NCI-H226 (cell line): ENCODE measurements at places on chromosomes 4 and X.

GRCh38 chr4:132334081-132334480, 815.0 kb upstream of the PCDH10 start:
- DNase-seq, result peak; percentile 50

DNA sequence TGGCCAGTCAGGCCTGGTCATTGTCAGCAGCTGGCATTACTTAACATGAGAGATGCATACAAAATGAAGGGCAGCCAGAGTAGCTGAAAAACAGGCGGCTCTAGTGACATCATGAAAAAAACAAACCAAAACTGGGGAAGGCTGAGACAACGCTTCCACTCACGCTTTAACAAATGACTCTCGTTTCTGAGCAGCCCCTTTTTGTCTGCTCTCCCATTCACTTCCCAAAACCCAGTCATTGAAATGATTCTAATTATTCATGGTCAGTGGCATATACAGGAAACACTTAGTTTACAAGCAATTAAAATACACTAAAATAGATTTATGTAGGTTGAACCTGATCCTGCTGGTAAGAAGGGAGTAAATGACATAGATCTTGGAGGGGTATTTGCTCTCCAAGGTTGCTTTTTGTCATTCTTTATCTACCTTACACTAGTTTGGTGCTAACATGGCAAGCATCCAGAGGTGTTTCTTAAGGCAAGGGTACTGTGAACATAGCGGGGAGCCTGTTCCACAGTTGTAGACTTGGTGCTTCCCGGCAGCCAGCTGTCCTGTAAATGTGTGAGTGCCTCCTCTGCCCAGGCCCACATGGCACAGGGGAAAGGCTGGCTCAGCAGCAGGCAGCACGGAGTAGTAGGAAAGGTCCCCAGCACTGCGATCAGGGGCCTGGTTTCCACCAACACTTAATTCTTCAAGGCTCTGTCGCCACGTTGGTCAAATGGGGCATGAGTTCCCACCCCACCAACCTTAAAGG, 61.2 kb upstream of the CITED1 start:
- no peak for DNase-seq

GRCh38 chr4:174120446-174121295, 162.8 kb downstream of the FBXO8 start:
- peak; percentile 35 for DNase-seq

DNA sequence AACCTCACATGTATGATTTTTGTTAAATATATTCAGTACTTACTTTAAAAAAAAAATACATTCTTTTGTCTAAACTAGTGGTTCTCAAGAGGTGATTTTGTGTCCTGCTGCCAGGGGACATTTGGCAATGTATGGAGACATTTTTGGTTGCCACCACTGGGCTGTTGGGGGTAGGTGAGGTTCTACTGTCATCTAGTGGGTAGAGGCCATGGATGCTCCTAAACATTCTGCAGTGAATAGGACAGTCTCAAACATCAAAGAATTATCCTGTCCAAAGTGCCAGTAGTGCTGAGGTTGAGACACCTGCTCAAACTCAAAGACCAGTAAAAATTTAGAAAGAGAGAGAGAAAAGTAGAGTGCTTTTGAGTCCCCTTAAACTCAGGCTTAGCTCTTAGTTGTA, 32.9 kb upstream of the PGM2 start:
- no peak for DNase-seq

- DNase-seq, result no peak
Observed at GRCh38 chrX:40987413-40987812, 97.8 kb upstream of the USP9X start.

GRCh38 chr4:107213880-107214279, 177.8 kb upstream of the DKK2 start:
- peak; percentile 46 for DNase-seq

DNA sequence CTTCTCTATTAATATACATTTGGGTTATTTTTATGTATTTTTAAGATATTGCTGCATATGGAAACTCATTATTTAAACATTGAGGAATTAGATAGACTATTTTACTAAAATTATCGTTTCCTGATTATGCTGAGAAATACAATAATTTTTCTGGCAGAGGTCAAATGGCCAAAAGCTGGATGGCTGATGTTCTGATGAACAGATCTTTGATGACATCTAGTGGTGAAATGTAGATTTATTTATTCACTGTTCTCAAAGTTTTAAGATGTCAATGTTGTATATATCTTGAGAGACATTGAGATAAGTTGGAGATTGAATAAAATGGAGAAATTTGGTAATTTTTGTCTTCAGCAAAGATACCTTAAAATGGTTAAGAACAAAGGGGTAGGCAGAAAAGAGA, 96.2 kb downstream of the UGT8 start:
- no peak for DNase-seq

GRCh38 chr4:185508181-185508580, 27.1 kb downstream of the PDLIM3 start:
- DNase-seq, result no peak

DNA sequence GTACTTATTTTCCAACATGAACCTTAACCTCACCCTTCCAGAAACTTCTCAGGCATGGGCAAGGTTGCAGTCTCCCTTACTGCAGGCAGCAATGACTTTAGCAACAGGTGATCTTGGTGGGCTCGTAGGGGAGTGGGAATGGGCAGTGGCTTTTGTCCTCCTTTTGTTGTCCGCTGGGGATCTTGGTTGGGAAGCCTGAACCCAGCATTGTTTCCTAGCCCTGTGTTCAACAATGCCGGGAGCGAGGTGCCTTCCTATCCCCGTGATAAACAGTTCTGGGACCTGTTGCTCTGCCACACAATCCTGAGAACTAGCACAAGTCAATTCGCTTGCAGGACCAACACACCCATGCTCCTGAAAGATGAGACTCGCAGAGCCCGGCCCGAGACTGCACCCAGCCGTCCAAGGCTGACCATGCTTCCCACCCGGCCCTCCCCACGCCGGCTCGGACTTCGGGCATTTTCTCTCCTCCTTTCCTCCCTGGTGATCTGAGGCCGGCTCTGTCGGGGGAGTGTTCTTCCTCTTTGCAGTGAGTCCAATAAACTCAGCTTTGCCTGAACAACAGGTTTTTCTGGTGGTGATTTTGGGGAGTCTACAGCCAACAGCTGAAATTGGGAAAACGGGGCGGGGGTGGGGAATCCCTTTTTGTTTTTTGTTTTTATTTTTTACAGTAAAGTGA, 20.2 kb downstream of the IRAK1 start:
- DNase-seq, result no peak

GRCh38 chrX:148813967-148814366, 313.6 kb downstream of the AFF2 start:
- no peak for DNase-seq

DNA sequence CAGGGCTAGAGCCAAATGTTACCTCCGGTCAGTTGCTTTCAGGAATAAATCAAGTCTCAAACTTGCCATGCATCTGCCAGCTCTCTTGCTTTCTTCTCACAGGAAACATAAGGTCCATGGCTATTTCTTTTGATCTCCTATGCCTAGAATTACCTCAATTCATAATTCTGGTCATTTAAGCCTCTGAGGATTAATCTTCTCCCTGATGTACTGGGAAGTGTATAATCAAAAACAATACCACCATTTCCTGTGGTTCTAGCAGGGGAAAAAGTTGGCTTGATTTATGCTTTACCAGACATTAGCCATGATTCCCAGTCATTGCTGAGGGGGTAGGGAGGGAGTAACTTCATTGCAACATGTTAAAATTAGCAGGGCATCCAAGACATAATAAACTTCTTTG, 268.7 kb upstream of the EMCN start:
- no peak for DNase-seq

GRCh38 chr4:14083150-14083549, 455.6 kb upstream of the BOD1L1 start:
- no peak for DNase-seq

GRCh38 chr4:56055027-56055977, 106.6 kb downstream of the CEP135 start:
- DNase-seq, result no peak

GRCh38 chr4:48340276-48340964, 909 bp upstream of the SLAIN2 start:
- DNase-seq, result peak; percentile 37

DNA sequence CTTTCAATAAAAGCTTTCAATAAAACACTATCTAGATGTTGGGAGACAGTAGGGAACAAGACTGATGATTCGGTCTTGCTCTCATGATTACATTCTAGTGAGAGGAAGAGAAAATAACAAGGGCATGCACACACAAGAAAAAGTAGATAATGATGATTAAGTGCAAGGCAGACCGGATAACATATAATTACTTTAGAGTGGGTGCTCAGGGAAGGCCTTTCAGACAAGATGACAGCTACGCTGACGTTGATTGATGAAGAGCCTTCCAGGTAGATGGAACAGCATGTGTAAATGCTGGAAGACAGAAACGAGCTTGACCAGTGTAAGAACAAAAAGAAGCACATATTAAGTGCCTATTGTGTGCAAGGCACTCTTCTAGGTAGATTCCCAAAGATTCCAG, 43.4 kb downstream of the TXK start:
- DNase-seq, result no peak

DNA sequence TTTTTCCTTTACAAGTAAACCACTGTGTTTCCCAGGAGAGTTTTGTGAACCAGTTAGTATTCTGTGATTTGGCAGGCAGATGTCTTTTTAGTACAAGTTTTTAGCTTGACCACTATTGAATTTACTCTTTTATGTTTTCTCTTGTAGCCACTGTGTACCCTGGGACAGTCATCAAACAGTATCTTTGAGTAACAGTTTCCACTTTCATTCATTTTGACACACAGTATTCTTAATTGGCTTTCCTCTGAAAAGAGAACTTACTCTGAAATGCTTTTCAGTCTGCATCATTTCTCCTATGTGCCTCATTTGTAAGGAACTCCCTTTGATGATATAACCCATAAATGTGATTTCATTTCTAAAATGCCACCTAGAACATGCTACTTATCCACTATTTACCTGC, 476.5 kb downstream of the PDGFC start:
- no peak for DNase-seq

DNA sequence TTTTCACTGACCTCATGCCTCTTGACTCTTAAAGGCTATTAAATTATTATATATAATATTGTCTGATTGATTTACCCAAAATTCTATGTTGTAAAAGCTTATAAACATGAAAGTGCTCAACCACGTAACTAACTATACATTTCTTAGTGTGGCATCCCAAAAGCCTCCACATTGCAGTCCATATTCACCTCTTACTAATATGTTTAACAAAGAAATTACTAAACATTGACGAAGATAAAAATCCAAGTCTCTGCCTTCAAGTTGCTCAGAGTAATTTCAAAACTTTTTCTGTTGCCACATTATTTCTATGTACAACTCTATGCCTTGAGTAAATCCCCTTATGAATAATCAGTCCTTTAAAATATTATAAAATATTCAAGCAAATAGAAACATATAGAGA, 14.4 kb downstream of the DDIT4L start:
- no peak for DNase-seq

DNA sequence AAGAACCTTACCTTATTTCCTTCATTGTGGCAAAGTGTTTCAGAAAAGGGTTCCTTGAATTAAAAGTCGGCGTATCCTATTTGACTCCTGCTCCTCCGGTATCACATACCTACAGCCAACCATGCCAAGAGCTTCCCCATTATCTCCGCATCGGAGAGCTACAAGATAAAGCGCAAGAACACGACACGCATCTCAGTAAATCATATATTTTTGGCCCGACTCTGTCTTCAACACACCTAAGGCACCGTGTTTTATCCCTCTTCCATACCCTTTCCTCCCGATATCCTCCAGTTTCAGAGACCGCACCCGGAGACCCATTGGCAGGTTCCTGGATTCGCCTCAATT, 497 bp upstream of the THAP9 start:
- no peak for DNase-seq

- peak; percentile 72 for DNase-seq
Observed at GRCh38 chr4:16530688-16531635, 304.7 kb upstream of the TAPT1 start.

GRCh38 chrX:119686087-119686691, 6.8 kb downstream of the SEPTIN6 start:
- DNase-seq, result no peak
